Thyroid gland (tissue), 4 donors: ENCODE measurements at places on chromosomes 3 and 15. TPM values are rescaled to one million over a fixed set of nuclear protein-coding genes. Genes with fewer than 3 reads are reported as not detected.

The RBMS3 gene
- total RNA-seq, result 142 TPM

The BLM gene
- total RNA-seq, result 1.3 TPM

The ZBED2 gene
- total RNA-seq, result 56.0 TPM

The MITF gene
- 23.2 TPM for total RNA-seq

The AADAC gene
- total RNA-seq, result not detected

The FBXW12 gene
- total RNA-seq, result not detected

The APBA2 gene
- 13.8 TPM for total RNA-seq

The IL16 gene
- total RNA-seq, result 4.9 TPM

The RARB gene
- total RNA-seq, result 19.3 TPM

The AADACL2 gene
- not detected for total RNA-seq

The EOGT gene
- 26.2 TPM for total RNA-seq

The ADPRH gene
- total RNA-seq, result 16.0 TPM

The SRGAP3 gene
- 21.8 TPM for total RNA-seq

The FXR1 gene
- total RNA-seq, result 135 TPM

The ARRDC4 gene
- total RNA-seq, result 32.1 TPM

The CCDC80 gene
- 41.5 TPM for total RNA-seq

The MME gene
- 5.5 TPM for total RNA-seq

The C3orf20 gene
- not detected for total RNA-seq

The FGF7 gene
- 61.4 TPM for total RNA-seq

The CSTA gene
- total RNA-seq, result 1.7 TPM

The GP5 gene
- total RNA-seq, result 0.67 TPM

The SLC6A20 gene
- 0.13 TPM for total RNA-seq

The FBXO40 gene
- total RNA-seq, result not detected

The ROBO2 gene
- total RNA-seq, result not detected

The CATSPER2 gene
- total RNA-seq, result 6.7 TPM

The FETUB gene
- total RNA-seq, result not detected

The SH2D7 gene
- not detected for total RNA-seq

The C3orf85 gene
- total RNA-seq, result not detected
